Mesothelial cell of epicardium (in vitro differentiated cells): ENCODE measurements at places on chromosomes 1 and 21. TPM values are rescaled to one million over a fixed set of nuclear protein-coding genes. Genes with fewer than 3 reads are reported as not detected.
A peak's percentile ranks its signal among the peaks of the same experiment; 100 is the strongest.

GRCh38 chr1:181110013-181110412 lies 21.5 kb downstream of the IER5 start:
- no peak for DNase-seq

The AMIGO1 gene
- total RNA-seq: 5.0 to 5.4 TPM (median 5.1 TPM) in 3 replicates

The ESPN gene
- total RNA-seq: 1.2 to 1.6 TPM (median 1.4 TPM) in 3 replicates

The CFHR1 gene
- total RNA-seq: 0.45 TPM in 1 of 3 replicates, not detected in the others

The CHAF1B gene
- total RNA-seq: 8.2 to 10.3 TPM (median 9.2 TPM) in 3 replicates

DNA sequence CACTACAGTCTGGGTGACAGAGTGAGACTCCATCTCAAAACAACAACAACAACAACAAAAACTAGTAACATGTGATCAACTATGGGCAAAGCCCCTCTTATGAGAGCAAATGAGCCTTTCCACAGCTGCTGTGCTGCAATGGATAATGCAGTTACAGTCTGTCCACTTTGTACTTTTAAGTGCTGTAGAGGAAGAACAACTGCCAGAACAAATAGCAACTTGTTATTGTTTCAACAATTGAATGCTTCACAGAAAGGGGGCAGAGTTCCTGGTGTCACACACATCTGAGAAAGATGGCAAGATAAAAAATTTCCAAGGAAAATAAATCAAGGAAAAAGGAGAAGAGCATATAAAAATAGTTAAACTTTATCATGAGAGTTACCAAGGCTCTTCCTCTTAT lies 243.6 kb upstream of the DMRTA2 start:
- DNase-seq: no peak

DNA sequence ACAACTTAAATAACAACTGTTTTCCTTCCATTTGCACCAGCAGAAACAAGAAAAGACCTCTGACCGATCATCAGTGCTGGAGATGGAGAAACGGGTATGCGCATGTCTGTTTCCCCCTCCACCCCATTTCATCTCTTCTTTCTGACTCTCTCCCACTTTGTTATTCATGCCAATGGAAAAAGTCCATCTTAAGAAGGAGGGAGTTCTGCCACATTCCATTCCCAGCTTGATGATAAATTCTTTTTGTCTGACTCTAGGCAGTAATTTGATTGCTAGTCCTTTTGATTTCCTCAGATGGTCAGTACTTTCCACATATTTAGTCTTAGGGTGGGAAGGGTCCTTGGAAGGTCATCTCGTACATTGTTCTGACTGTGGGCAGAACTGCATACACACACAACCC lies 142.5 kb downstream of the SYT2 start:
- no peak for DNase-seq

The ZNF593OS gene
- not detected in 3 replicates for total RNA-seq

The IGFN1 gene
- 0.93 to 1.6 TPM (median 1.0 TPM) in 3 replicates for total RNA-seq

The CRNN gene
- total RNA-seq: not detected in 3 replicates

The SLAMF6 gene
- not detected in 3 replicates for total RNA-seq

DNA sequence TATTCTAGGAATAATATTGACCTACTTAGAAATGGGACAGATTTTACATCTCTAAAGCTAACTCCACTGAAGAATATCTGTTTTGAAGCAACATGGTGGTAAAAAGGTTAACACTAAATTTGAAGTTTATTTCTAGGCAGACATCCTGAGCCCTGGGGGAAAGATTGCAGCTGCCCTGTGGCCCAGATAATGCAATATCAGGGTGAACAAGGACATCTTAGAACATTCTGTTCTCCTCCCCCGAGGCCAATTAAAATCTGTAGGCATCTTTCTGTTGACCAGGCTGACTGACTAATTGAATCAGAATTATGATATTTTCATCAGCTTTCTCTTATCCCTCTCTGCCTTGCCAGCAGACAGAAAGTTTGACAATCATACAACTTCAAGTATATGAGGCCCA lies 149.8 kb upstream of the DUSP10 start:
- DNase-seq: no peak

DNA sequence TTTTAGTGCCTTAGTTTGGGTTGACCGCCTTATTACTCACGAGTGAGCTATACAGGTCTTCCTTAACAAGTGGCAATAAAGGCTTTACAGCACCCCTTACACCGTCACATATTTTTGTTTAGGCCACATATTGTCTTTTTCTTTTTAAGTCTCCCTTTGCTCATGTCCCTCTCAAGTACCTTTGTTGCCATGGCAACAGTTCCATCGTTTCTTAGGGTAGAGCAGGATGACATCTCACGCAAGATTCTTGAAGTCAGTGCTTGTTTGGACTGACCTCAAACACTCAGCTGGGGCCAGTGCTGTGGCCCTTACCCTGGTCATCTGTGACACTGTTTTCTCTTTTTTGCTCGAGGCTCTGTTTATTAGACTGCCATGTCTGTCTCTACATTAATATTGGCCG lies 69.8 kb downstream of the PBX1 start:
- DNase-seq: no peak

DNA sequence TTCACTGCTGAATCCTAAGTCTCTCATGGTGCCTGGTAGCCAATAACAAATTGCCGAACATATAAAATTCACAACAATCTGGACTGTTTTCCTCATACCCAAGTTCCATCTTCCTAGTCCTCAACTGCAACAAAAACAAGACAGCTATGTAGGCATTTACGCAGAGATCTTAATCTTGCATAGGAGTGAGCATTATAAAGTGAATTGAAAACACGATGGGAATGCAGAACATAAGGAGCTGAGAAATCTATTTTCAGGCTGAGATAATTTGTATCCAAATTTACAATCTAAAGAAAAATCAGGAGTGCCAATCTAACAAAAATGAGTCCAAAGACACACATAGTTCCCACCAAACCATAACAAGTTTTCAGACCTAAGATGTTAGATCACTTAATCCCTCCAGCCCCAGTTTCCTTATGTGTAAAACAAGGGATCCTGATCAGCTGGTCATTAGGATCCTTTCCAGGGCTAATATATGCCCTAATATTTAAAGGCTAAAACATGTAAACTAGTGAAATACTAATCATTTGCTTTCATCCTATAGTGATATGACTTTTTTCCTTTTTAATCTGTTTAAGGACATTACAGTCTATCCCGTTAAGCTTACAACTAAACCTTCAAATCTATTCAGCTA lies 1.9 kb downstream of the SLC16A1 start:
- DNase-seq: no peak

DNA sequence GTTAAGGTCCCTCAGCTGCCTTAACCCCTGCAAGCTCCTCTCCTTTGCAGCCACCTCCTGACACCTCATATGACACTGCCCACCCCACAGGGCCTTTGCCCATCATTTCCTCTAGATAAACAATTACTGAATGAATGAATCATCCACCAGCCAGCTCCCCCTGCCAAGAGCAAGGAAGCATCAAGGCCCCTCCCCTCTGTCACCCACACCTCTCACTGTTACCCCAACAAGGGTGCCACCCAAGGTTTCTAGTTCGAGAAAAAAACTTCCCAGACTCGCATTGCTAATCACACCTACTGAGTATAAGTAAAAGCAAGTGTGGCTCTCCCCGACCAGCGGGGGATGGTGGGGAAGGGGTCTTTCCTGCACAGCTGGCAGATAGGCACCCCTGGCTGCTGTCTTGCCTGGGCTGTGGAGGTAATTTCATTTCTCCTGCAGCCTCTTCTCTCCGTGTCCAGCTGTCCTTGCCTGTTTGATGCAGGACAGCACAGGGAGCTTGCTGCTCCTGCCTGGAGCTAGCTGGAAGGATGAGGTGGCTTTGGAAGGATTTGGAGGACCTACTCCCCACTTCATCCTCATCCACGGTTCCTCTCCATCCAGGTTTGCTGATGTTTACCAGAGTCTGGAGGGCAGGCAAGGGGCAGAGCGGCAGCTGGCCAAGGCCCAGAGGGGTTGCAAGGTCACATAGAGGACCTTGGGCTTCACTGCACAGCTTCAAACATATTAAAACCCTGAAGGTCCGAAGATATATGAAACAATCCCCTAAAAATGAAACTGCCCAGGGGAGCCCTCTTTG lies 33.1 kb upstream of the LBR start:
- DNase-seq: no peak

GRCh38 chr1:88799491-88799890 lies 91.9 kb downstream of the GTF2B start:
- no peak for DNase-seq

The OR10Z1 gene
- not detected in 3 replicates for total RNA-seq

GRCh38 chr1:169161496-169162194 lies 55.2 kb downstream of the ATP1B1 start:
- no peak for DNase-seq

GRCh38 chr1:62386351-62387121 lies 50.3 kb upstream of the USP1 start:
- DNase-seq: no peak

DNA sequence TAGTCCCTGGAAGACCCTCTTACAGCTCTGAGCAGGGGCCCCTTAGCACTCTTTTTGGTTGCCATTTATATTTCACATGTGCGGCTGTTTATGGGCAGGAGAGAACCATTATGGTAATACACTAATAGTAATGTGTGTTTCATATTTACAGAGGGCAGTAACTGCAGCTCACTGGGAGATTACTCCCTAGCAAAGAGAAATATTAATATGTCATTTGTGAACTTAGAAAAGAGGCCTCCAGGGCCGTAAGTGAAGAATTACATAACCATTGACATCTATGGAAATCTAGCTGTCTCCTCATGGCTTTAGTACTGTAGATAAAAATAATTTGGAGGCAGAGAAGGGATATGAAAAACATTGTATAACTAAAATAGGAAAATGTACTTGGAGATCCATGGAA lies 23.4 kb upstream of the RGS16 start:
- DNase-seq: no peak

- DNase-seq: peak; percentile 69
These were observed 1.9 kb upstream of the GNAI3 start for GRCh38 chr1:109546311-109547109.

DNA sequence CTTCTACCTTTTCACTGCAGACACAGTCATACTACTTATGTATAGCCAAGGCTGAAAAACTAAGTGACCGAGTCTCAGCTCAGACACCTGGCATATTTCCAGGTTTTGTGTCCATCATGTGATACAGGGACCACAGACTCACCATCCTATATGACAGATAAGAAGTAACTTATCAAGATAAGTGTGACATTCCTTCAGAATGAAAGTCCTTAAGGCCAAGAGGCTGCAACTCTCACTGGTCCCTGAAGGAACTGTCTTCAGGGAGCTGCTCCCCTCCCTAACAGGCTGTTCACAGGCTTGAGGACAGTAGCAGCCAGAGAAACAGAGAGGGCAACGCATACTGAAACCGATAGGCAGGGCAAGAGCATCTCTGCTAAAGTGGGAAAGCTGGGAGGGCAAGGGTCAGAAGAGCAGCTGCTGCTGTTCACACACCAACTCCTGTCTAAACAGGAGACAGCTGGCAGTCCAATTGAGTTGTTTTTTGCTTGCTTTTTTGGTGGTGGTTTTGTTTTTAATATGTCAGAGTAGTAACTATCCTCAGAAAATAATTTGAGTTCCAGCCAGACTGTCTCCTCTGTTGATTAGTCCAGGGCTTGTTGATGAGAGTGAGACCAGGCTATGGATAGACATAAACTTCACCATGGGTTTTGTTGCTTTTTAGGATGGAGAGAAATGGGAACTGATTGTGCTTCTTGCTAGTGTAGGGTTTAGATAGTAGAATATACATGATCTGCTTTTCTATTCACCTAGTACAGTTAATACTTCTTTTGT lies 67.7 kb downstream of the MACF1 start:
- DNase-seq: no peak

The NUDT17 gene
- 4.7 to 5.4 TPM (median 5.3 TPM) in 3 replicates for total RNA-seq

DNA sequence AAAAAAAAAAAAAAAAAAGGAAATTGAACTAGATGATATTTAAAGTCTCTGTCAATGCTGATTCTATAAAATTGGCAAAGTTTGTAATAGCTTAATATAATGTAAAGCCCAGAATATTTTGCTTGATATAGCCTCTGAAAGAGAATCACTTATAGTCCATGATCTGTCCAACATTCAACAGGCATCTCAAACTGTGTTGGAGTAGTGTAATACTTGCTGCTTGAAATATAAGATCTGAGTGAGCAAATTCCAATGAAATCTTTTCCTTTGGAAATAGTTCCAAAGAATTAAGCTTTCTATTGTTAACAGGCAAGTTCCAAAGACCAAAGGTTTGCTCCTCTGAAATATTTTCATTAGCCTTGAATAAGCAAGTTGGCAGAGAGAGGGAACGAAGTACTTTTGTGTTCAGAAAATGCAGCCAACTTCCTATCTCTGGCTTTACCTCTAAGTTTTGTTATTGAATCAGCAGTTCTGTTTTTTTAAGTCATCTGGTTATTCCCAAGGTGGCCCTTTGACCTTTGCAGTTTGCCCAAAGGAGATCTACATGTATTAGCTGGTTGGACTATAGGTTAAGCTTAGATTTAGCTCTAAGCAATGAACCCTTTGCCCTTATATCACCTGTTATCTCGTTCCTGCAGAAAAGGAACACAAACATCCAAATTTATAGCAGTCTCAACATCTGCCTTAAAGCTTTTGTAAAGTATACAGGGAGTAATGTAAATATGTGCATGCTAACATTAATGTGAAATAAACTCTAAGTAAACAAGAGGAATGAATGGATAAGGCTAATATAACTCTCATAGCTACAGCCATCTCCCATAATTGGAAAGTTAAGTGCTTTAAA lies 24.4 kb upstream of the CEP350 start:
- no peak for DNase-seq
